ENCODE measurements at places on chromosomes 1 and 21. TPM values are rescaled to one million over a fixed set of nuclear protein-coding genes. Genes with fewer than 3 reads are reported as not detected.

Gene C1orf116
- not detected for total RNA-seq

Gene S100A1
- total RNA-seq = 1.2 TPM

GRCh38 chr1:21834094-21834493, 22.0 kb downstream of the LDLRAD2 start:
- DNase-seq = no peak

DNA sequence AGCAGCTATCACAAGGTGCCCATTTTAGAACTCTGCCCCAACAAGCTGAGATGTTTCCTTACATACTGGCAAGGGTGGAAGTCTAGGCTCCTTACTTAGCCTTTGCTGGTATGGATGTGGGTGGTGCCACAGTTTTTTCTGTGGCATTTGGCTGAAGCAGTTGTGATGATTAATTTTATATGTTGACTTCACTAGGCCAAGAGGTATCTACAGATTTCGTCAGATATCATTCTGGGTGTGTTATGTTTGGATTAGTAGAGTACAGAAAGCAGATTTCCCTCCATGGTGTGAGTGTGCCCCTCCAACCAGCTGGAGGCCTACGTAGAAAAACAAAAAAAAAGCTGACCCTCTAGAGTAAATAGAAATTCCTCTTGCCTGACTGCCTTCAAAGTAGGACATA, 317.0 kb downstream of the BARHL2 start:
- no peak for DNase-seq

Gene HCN3
- 11.8 TPM for total RNA-seq

Data from frontal cortex (tissue), 4 donors.